HL-60 (cell line): ENCODE measurements at places on chromosomes 6 and 20.

DNA sequence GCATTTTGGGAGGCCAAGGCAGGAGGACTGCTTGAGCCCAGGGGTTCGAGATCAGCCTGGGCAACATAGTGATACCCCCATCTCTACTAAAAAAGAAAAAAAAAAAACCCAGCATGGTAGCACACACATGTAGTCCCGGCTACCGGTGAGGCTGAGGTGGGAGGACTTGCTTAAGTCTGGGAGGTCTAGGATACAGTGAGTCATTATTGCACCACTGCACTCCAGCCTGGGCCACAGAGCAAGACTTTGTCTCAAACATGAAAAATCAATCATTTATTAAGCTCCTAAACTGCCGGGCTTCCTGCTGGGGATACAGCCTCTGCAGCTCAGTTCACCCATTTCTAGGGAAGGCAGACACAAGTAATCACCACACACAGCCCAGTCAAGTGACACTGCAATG lies 7.3 kb upstream of the USP45 start:
- DNase-seq = no peak

GRCh38 chr6:112560651-112561050 lies 213.5 kb downstream of the RFPL4B start:
- DNase-seq = no peak

DNA sequence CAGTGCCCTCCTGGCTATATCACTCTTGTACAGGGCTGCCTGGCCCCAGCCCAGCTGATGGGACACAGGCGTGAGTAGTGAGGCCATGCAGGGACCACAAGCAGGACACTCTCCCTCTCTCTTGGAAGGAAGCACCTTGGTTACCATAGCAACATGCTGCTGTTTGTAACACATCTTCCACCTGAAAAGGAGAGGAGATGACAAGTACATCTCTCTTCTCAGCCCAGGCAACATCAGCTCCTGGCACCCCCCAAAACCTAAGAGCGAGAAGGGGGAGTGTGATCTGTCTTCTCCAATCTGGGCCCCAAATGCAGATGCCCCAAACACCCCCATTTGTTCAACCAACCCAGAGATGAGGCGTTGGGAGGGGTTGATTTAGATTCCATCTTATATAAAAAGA lies 49.9 kb downstream of the KCNB1 start:
- DNase-seq = no peak

DNA sequence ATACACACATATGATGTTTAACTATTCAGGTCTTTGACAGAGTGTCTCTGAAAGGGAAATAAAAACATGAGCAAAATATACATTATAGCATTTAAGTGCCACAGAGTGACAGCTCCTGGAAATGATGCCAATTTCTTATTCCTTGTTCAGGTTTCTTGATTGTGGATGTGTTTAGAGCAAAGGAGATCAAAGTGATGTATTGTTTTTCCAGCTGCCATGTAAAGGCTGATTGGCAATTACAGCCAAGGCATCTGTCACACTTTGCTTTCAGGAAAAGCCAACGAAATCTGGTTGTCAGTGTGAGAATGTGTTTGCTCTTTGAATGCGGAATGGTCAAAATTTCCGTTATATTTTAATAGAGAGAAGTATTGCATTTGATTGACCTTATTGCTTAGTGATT lies 347.8 kb upstream of the FLRT3 start:
- DNase-seq = no peak

DNA sequence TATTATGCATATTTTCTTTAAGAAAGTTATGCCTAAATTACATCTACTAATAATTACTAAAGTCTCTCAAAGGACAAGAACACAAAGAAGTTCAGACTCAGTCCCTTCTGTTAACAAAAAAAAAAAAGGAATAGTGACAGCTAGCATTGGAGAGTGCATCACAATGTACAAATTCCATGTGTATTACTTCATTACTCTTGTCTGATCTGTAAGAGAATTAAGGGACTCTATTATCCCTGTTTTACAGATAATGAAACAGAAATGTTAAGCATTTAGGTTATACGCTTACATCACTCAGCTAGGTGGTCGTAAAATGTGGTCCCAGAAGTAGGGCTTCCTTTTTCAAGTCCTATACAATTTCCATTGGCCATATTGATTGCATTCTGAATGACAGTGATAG lies 17.2 kb upstream of the VNN1 start:
- DNase-seq = no peak

- DNase-seq = no peak
Observed at GRCh38 chr6:17957498-17957897, 29.9 kb downstream of the KIF13A start.

GRCh38 chr6:35057449-35058357 lies 83.4 kb downstream of the TCP11 start:
- no peak for DNase-seq

DNA sequence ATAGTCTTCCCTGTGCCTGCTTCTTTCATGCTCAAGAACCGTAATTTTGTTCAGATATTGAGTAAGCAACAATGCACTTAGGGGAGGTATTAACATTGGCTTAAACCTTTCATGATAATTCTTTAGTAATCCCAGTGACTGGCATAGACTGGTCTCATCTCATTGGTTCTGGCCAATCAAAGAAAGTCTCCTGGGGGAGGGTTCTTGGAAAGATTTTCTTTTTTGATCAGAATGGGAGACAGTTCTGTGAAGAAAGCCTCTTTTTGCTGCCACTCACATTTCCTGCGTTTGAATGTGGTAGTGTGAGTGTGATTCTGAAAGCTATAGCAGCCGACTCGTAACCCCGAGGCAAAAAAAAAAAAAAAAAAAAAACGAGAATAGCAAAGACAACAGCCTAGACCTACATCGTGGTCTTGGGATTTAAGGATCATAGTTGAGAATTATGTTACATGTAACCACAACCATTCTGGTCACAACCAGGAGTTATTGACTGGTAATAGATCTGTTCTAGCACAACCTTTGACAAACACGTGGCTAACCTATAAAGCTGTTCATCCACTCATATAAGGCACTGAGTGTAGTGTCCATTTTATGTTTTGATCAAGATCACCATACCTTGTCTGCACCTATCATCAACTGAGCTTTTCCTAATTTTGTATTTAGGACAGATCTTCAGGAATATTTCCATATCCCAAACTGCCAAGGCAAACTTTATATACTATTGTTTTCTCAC lies 15.1 kb upstream of the TMEM217 start:
- DNase-seq = no peak

DNA sequence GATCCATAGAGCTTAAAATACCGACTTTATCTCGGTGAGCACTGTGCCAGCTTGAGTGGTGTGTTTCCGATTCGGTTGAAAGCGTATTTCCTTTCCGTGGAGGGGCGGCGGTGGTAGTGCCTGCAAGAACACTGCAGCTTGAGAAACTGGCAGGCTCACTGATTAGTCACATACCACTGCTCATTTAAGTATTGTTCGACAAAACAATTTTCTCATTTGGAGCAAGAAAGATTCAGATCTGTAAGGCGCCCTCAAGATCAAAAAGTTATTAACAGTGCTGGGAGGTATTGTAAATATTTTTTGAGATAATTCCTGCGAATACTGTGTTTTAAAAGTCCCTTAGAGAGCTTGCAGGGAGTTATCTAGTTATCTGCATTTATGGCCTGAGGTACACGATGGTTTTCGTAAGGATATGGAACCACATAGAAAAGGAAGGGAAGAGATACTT lies 1.3 kb downstream of the MAPK14 start:
- peak; percentile 78 for DNase-seq

GRCh38 chr20:38129893-38130609 lies 35.0 kb downstream of the TGM2 start:
- DNase-seq = no peak

GRCh38 chr6:133610227-133610840 lies 278.6 kb upstream of the TCF21 start:
- DNase-seq = no peak

GRCh38 chr6:8831366-8832152 lies 396.2 kb upstream of the SLC35B3 start:
- peak; percentile 90 for DNase-seq

- no peak for DNase-seq
Observed at GRCh38 chr20:57736738-57737347, 27.0 kb upstream of the PMEPA1 start.

DNA sequence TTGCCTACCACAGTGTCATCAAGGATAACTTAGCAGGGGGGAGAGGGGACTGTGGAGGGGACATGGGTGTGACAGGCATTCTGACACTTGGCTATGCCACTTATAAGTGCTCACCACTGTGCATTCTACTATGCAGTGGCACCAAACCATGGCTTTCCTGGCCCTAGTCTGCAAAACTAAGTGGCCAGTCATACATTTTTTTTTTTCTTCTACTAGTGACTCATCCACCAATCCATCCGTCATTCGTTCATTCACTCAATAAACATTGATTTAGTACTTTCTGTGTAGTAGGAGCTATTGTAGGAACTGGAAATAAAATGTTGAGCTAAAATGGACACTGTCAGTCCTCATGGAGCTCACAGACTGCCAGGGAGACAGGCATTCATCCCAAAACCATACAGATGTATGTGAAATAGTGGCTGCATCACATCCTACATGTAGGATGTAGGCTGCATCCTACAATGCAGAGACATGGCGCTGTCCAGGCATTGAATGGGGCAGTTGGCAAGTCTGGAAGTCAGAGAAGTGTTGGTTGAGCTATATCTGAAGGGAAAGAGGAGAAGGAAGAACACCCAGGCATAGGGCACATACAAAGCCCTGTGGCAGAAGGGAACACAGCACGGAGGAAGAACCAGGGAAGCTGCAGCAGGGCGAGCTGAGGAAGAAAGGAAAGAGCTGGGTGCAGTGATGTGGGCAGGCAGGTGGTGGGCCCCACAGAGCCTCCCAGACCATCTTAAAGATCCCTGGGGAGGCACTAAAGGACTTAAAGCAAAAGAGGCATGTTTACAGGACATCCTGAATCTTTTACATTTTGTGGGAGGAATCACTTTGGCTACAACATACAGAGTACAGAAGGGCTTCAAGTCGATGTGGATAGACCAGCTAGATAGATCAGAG lies 224.4 kb downstream of the UST start:
- no peak for DNase-seq

- no peak for DNase-seq
Observed at GRCh38 chr6:16292942-16293341, 54.6 kb downstream of the GMPR start.

DNA sequence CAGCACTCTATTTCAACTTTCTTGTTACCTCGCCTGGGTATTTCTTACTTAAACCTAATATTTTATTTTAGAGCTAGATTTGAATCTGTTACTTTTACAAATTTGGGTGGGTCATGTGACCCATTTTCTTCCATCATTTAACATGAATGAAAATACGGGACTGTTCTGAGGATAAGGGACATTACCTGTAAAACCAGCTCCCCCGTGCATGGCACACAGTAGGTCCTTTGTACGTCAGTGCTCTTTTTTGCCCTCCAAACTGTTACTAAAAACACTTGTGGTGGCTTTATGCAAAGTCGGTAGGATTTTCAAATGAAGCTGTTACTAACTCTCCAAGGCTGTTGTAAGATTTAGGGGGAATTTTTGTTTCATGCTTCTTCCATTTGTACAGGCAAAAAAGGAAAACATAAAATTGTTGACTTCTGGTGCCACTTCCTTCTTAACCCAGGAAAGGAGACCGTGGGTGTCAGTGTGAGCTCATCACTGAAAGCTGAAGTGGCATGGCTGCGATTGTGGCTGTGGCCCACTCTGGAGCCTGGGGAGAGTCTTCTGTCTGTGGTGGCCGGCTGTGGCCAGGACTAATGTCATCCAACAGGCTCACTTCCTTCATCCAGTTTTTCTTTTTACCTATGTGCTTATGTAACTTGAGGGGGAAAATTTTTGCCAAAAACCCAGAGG lies 40.2 kb upstream of the PXDC1 start:
- DNase-seq = no peak

DNA sequence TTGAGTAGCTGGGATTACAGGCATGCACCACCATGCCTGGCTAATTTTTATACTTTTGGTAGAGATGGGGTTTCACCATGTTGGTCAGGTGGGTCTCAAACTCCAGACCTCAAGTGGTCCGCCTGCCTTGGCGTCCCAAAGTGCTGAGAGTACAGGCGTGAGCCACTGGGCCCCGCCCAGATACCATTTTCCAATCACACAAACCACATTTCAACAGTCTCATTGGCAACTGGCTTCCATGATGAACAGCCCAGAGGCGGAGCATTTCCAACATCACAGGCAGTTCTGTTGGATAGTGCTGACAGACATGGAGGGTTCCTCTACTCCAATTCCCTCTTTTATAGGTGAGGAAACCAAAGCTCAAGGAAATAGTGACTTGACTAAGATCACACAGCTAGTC lies 43.9 kb upstream of the PLCB4 start:
- DNase-seq = no peak

DNA sequence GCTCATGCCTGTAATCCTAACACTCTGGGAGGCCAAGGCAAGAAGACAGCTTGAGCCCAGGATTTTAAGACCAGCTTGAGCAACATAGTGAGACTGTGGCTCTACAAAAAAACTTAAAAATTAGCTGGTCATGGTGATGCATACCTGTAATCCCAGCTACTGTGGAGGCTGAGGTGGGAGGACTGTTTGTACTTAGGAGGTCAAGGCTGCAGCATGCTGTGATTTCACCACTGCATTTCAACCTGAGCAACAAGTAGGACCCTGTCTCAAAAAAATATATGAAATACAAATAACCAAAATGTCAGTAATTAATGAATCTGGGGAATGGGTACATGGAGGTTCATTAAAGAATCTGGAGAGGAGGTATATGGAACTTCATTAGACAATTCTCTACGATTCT lies 9.9 kb downstream of the FKBP5 start:
- DNase-seq = no peak

- no peak for DNase-seq
Observed at GRCh38 chr20:32581839-32582658, 3.1 kb downstream of the NOL4L start.

GRCh38 chr20:63224412-63225081 lies 8.6 kb upstream of the YTHDF1 start:
- no peak for DNase-seq

GRCh38 chr20:31604567-31605030 lies 490 bp upstream of the ID1 start:
- DNase-seq = no peak

DNA sequence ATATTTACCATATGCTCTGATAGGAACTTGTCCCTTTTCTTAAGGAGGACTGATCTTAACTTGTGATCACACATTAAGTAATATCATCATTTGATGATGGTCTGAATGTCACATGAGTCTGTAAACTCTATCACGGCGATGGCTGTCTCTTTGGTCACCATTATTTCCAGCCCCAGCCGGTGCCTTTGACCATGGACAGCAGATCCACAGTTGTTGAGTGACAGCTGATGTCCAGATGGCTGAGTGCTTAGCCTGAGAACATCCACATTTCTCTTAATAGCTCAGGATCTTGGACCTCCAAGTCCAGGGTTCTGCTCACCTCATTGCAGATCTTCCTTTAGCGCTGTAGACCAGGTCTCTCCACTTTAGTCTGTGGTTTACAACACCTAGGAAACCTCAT lies 171.0 kb downstream of the TBC1D7 start:
- no peak for DNase-seq

DNA sequence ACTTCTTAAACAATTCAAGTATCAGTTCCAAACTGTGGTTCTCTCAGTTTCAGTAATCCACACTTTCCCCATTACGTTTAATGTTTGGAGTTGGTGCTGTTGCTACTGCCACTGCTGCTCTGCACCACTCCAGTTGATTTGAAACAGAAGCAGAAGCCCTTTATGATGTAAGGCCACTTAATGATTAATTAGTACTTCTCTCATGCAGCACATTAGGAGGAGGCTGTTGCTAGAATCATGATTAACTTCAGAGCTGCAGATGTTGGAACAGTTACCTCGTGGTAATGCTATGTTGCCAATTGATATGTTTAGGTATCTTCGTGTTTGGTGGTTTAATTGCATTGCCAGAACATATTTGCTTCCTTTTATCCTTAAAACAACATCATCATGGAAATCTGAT lies 986.2 kb upstream of the CITED2 start:
- DNase-seq = no peak

GRCh38 chr6:114142258-114142657 lies 171.3 kb upstream of the HDAC2 start:
- DNase-seq = no peak
